ENCODE measurements at places on chromosomes 2 and 18.
A peak's percentile ranks its signal among the peaks of the same experiment; 100 is the strongest.

GRCh38 chr18:24506175-24506574 is 45.7 kb downstream of the HRH4 start:
- DNase-seq, result no peak

- peak; percentile 36 for DNase-seq
Measured at GRCh38 chr18:54127759-54128378, 96.6 kb downstream of the MBD2 start.

- no peak for DNase-seq
Measured at GRCh38 chr2:42916324-42916723, 123.9 kb upstream of the HAAO start.

DNA sequence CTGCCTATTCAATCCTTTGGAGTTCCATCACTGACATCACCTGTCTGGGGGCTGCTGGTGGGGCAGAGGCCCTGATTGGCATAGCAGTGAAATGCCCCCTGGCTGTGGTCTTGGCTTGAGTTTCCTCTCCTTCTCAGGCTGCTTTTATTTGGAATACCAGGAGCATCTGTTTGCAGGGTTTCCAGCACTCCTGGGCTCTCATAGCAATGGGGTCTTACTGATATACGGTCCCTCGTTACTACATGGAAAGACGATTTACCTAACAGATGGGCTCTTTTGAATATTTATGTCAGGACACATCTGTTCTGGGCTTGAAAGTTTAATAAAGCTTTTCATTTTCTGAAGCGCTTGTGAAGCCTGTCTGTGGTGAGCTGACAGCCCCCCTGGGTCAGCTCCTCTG is 230.3 kb downstream of the SLC4A3 start:
- no peak for DNase-seq

All from AML-193 (cell line).